ENCODE measurements at places on chromosomes 12 and 14.

GRCh38 chr12:15939111-15939510, 28.0 kb downstream of the DERA start:
- no peak for DNase-seq

- DNase-seq: no peak
Observed at GRCh38 chr12:80681786-80682185, 25.6 kb upstream of the MYF6 start.

DNA sequence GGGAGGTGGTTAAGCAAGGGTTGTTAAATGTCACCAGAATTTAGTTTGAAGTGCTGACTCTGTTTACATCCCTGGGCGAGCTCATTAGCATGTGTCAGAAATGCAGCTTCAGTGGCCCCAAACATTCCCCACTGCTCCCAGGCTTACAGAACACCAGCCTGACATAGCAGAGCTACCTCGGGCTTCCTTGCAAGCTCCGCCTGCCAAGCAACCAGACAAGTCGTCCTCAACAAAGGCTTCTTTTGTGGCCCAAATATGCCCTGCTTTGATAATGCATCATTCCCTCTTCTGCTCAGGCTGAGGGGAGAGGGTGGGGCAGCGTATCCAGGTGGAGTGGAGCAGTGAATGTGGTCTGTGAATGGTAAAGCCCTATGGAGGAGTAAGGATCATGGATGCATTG, 28.0 kb downstream of the ERH start:
- no peak for DNase-seq

GRCh38 chr12:100860611-100861010, 66.0 kb downstream of the ANO4 start:
- DNase-seq: no peak

GRCh38 chr12:107515446-107515958, 170.1 kb upstream of the PWP1 start:
- DNase-seq: peak; percentile 25
